ENCODE measurements at places on chromosomes 3 and 15.

GRCh38 chr15:40325700-40326099, 2.2 kb downstream of the INAFM2 start:
- no peak for DNase-seq

DNA sequence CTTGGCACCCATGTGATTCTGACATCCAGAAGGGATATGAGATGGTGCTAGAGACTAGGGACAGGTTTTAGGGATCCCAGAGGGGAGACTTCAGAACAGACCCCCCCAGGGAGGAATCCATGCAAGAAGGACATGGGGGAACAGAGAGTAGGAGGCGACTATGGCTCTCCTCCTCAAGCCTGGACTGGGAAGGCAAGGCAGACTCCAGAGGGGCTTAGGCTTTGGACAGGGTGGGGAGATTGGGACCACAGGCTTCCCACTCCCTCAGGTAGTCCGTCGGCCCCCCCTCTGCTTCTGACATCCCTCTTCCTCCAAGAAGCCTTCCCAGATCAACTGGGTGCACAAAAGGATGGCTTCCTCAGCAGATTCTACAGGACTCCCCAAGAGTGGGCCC, 3.0 kb upstream of the VIPR1 start:
- no peak for DNase-seq

- no peak for DNase-seq
These were observed 26.8 kb downstream of the ZBTB38 start for GRCh38 chr3:141395005-141395589.

GRCh38 chr3:143237077-143237627, 117.6 kb downstream of the CHST2 start:
- DNase-seq, result no peak

GRCh38 chr3:140013220-140013619, 78.2 kb downstream of the CLSTN2 start:
- DNase-seq, result no peak

DNA sequence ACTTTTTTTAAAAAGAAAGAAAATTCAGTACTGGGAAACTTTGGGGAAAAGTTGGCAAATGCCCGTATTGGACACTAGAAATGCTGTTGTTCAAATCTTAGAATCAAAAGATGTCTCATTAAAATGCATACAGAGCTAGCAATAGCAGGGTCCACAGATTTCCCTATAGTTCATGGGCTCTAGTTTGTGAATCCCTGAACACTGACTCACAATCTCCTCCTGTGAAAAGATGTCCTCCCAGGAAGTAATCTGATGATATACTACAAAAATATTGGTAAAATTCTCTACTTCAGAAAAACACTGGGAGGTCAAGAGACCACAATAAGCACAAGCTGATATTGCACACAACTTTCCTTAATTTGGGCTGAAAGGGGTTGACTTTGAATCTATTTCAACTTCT, 568.4 kb upstream of the ZNF385D start:
- DNase-seq, result no peak

- DNase-seq, result no peak
These were observed 51.3 kb downstream of the CYP11A1 start for GRCh38 chr15:74316141-74316540.

DNA sequence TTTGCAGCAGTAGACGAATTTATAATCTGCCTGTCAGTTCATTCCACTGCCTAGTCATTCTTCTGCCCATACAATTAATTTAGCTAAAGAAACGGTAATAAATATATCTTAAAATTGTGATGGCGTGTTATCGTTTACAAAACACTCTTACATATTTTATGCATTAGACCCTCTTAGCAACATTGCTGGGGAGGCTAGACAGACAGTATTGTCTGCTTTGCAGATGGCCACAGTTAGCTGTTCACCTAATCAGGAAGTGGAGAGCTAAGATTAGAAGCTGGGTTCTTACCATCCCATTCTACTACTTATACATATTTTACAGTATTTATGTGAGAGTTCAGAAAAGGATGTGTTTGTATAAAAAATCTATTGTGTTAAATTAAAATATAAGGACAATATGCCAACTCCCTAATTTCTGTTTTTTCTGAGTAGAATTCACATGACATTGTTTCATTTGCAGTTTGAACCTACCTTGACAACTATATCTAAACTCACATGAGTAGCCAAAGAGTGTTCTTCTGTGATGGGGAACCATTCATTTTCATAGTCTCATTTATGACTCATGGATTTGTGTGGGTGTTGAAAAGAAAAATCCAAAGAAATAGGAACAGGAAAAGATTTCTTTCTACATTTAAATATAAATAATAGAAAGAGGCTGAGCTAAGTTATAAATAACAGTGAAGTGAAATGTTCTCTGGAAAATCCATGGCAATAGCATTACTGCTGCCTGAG, 41.7 kb upstream of the C3orf80 start:
- DNase-seq, result no peak

DNA sequence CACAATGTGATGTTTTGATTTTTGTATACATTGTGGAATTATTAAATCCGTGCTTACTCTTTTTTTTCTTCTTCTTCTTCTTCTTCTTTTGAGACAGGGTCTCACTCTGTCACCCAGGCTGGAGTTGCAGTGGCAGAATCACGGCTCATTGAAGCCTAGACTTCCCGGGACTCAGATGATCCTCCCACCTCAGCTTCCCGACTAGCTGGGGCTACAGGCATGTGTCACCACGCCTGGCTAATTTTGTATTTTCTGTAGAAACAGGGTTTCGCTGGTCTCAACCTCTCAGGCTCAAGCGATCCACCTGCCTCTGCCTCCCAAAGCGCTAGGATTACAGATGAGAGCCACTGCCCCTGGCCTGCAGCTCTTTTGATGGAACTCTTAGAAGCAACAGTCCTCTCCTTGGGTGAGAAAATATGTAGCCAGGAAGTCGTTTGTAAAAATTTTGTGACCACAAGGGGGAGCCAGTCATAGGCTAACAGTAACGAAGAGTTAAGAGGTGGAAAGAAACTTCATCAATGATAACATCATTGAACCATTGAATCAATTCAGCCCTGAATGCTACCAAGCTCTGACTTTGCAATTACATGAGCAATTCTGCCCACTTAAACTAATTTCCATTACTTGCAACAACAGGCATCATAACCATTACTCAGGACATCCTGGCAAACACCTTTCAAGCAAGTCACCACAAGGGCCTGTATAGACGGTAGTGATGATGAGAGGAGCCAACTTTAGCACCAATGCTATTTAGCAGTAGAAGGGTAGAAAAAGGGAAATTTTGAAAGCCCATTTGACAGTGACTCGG, 16.7 kb upstream of the CMTM7 start:
- peak; percentile 22 for DNase-seq

GRCh38 chr3:11088831-11089230, 65.5 kb upstream of the HRH1 start:
- DNase-seq, result no peak
